ENCODE measurements at places on chromosomes 7 and 10.

- no peak for DNase-seq
These were observed 59.6 kb downstream of the NEURL1 start for GRCh38 chr10:103552856-103553742.

DNA sequence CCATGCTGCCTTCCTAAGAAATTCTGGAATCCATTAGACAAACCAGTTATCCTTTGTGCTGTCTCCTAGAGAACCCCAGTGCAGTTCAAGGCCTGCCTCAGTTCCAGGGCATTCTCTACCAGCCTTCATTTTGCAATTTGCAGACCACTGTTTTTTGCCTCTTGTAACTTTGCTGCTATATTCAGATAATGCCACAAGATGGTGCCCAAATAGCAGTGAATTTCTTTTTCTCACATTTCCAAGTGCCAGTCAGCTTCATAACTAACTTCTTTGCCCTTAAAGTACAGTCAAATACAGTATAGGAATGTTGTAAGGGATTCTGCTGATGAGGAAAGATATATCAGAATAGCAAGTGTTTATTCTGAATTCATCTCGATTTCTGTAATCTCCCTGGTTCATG is 25.2 kb downstream of the LOXL4 start:
- DNase-seq = peak; percentile 39

GRCh38 chr7:86747698-86748097 is 104.0 kb downstream of the GRM3 start:
- DNase-seq = no peak

- DNase-seq = no peak
These were observed 91.3 kb upstream of the SH2B2 start for GRCh38 chr7:102195361-102195760.

- no peak for DNase-seq
These were observed 20.9 kb downstream of the SLC29A3 start for GRCh38 chr10:71339796-71340589.

GRCh38 chr10:48700493-48700892 is 15.8 kb downstream of the WDFY4 start:
- DNase-seq = no peak

GRCh38 chr10:1068380-1069361 is 12.5 kb downstream of the WDR37 start:
- DNase-seq = no peak

- DNase-seq = no peak
These were observed 80.4 kb downstream of the PPP1R3C start for GRCh38 chr10:91552274-91553095.

DNA sequence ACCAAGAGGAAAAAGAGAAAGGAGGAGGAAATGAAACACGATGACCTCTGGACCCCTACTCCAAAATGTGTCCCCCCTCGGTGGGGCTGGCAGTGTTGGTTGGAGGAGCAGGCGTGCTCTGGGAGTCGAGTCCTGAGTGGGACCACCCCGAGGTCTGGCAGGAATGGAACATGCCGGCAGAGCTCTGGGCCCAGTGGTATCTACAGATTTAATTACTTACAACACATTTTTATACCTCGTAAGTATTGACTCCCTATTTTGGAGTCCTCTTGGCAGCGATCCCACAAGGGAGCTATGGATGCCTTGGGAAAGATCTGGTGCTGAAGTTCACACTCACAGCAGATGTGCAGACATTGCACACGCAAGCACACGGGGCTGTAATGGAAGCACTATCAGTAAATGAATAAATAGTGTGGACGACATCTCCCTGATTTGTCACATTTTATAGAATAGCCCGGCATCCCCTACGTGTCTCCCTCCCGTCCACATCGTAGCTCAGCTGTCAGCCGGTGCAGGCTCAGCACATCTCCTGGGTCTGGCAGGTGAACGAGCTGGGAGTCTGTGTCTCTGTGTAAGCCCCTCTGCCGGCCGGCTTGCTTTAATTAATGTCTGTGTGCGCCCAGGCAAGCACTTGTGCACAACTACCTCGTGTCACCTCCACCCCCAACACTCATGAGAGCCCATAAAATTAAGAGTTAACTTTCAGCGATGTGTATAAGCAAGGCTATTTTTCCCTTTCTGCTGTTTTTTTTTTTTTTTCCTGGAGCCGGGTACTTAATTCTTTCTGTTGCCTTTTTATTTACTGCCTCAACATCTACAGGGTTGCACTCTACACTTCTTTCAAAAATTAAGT is 603.2 kb downstream of the LRMDA start:
- no peak for DNase-seq

GRCh38 chr7:66696774-66697191 is 43.8 kb upstream of the RABGEF1 start:
- peak; percentile 52 for DNase-seq

GRCh38 chr10:103663802-103664201 is 170.3 kb downstream of the NEURL1 start:
- peak; percentile 47 for DNase-seq

- DNase-seq = no peak
These were observed 10.3 kb downstream of the LEP start for GRCh38 chr7:128251337-128251736.

DNA sequence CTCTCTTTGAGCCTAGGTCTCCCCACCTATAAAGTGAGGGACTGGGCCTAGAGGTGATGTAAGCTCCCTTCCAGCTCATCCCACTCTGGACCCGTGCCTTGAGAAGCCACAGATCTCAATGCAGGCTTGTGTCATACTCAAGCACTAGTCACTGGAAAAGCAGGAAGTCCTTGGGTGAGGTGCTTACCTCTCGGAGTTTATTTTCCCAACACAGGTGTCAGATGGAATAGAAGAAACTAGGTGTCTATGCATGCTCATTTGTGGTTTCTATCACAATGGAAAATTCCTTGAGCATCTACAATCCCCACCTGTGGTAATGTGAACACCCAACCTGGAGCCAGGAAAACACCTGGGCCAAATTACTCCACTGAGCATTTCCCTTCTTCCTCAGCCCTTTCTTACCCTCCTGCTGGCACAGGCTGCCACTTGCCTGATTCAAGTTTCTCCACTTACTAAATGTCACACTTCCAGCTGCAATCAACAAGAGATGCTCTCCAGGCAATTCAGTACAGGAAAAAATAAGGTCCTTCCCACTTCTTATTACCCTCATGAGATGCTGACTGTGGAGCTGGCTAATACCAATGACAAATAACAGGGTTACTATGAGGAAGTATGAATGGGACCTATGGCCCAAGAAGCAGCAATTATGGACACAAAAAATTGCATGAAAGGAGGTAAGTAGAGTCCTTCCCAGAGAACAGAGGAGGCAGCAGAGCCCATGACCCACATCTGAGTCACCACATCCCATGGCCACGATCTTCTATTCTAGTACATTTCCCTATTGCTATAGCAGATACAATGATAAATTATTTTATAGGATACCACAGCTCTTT is 13.1 kb downstream of the LSM5 start:
- no peak for DNase-seq

DNA sequence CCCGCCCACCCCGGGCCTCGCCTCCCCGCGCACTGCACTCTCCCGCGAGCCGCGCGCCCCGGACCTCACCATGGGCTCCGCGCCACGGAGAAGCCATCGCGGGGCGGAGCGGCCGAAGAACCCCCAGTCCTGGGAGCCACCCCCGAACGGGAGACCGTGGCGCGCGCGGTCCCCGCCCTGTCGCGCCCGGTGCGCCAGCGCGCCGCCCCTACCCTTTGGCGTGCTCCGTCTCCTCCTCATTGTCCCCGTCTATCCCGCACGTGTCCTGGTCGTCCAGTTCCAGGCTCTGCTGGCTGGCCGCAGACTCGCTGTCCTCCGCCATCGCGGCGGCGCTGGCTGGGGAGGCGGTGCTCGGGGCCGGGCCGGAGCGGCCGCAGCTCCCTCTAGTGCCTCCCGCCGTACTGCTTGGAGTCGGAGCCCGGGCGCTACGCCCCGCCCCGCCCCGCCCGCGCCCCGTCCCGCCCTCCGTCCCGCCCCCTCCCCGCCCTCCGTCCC is at the start of gene NMT2:
Gene NMT2 (minus strand): TSS at position 403 of the 495 bp plus-strand sequence. CDS start 81 bp downstream, at position 322.
- DNase-seq = no peak

- DNase-seq = peak; percentile 41
These were observed 458.1 kb downstream of the RPS24 start for GRCh38 chr10:78491812-78492211.

GRCh38 chr7:70704831-70705346 is 427.1 kb upstream of the GALNT17 start:
- no peak for DNase-seq

DNA sequence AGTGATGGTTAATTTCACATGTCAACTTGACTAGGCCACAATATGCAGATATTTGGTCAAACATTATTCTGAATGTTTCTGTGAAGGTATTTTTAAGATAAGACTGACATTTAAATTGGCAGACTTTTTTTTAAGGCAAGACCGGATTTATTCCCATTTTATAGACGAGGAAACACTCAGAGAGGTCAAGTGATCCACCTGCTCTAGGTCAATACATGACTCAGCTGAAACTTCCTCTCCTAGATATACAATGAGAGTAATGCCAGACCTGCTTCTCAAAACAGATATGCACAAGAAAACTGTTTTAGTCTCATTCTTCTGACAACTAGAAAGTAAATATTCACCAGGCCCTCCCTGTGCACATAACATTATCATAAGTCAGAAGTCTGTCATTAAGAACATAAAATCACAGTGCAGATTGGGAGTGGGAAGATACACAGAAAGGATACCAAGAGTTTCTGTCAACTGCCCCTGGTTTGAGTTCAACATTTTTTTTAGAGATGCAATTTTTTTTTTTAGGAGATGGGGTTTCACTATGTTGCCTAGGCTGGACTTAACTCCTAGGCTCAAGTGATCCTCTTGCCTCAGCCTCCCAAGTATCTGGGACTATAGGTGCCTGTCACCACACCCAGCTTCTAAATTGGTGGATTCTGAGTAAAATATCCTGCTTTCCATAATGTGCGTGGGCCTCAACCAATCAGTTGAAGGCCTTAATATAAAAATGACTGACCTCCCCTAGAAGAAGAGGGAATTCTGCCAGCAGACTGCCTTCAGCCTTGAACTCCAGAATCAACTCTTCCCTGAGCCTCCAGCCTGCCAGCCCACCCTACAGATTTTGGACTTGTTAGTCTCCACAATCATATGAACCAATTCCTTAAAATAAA is 121.4 kb downstream of the ZFAND4 start:
- no peak for DNase-seq

GRCh38 chr10:131667047-131667446 is 233.8 kb upstream of the PPP2R2D start:
- no peak for DNase-seq

DNA sequence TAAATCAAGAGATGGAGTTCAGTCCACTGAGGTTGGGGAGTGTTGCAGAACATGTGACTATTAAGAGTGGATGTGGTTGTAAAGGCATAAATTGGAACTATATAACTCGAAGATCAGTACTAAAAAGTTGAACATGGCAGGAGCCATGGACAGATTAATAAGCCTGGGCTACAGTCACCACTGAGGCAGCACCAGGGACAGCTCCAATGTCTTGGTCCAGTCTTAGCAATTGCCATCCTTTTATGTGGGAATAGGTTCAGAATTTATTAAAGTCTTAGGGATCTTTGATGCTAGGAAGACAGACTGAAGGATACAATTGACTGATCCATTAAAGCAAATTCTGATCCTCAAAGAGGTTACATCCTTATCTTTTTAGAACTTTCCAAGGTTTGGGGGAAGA is 156.6 kb downstream of the ADRA2A start:
- no peak for DNase-seq

DNA sequence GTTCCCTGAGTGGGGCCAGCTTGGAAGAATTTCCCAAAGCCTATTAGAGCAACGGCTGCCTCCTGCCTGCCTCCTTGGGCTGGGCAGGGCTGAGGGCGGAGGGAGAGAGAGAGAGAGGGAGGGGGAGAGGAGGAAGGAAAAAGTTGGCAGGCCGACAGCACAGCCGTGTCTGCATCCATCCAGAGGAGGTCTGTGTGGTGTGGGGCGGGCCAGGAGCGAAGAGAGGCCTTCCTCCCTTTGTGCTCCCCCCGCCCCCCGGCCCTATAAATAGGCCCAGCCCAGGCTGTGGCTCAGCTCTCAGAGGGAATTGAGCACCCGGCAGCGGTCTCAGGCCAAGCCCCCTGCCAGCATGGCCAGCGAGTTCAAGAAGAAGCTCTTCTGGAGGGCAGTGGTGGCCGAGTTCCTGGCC is at the start of gene AQP1:
Gene AQP1 (plus strand): TSS at position 293 of the 409 bp plus-strand sequence. CDS start 57 bp downstream, at position 350.
- no peak for DNase-seq

- no peak for DNase-seq
These were observed 27.1 kb upstream of the SGCE start for GRCh38 chr7:94683066-94683465.

DNA sequence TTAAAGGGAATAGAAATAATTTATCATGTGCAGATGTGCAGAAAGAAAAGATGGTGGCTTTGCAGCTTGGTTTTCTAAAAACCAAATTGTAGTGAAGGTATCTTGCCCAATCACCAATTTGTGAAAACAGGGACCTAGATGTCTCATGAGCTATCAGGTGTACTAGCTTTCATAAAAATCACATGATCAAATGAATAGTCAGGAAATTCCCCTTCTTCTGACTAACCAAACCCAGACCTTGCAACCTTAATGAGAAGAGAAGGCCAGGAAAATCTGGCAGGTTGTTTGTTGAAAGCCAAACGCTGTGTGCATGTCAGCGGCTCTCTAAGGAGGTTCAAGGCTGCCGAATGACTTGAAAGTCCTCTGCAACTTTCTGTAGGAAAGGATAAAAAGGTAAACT is 304.4 kb upstream of the NRP1 start:
- no peak for DNase-seq

DNA sequence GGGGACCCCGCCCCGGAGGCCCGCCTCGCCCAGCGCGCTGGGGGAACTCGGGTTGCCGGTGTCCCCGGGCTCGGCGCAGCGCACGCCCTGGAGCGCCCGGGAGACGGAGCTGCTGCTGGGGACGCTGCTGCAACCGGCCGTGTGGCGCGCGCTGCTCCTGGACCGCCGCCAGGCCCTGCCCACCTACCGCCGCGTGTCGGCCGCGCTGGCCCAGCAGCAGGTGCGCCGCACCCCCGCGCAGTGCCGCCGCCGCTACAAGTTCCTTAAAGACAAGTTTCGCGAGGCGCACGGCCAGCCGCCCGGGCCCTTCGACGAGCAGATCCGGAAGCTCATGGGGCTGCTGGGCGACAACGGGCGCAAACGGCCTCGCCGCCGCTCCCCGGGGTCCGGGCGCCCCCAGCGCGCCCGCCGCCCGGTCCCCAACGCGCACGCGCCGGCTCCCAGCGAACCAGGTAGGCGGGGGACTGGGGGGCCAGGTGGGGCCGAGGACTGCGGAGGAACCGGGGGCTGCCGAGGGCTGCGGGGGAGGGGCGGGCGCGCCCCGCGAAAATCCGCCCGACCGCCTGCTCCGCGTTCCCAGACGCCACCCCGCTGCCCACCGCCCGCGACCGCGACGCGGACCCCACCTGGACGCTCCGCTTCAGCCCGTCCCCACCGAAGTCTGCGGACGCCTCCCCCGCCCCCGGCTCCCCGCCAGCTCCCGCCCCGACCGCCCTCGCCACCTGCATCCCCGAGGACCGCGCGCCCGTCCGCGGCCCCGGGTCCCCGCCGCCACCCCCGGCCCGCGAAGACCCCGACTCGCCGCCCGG is 574 bp downstream of the UTF1 start:
- no peak for DNase-seq

- no peak for DNase-seq
These were observed 356.9 kb upstream of the PRKCQ start for GRCh38 chr10:6936931-6937330.

DNA sequence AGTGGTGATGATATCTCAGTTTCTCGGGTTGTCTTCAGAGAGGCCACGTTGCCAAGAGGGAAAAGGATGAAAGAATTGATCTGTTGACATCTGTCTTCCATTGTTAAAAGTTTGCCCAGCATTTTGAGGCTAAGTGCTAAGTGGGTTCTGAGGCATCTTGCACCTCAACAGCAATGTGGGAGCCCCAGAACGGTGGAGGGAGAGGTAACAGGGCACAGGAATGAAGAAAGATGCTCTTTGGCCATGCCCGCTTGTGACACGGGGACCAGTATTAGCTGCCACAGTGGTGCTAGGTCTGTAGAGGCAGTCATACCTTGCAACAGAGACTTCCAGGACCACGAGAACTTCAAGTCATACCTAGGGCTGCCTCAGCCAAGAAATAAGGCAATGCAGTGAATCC is 106.6 kb upstream of the NUPR2 start:
- DNase-seq = no peak

All from AG08395 (cell line).